Pancreas (tissue), 10 donors: ENCODE measurements at places on chromosomes 11 and 22. TPM values are rescaled to one million over a fixed set of nuclear protein-coding genes. Genes with fewer than 3 reads are reported as not detected.

GRCh38 chr22:35274154-35274871 is 17.0 kb downstream of the HMGXB4 start:
- no peak for DNase-seq

DDIAS gene
- 0.89 TPM for total RNA-seq

DNA sequence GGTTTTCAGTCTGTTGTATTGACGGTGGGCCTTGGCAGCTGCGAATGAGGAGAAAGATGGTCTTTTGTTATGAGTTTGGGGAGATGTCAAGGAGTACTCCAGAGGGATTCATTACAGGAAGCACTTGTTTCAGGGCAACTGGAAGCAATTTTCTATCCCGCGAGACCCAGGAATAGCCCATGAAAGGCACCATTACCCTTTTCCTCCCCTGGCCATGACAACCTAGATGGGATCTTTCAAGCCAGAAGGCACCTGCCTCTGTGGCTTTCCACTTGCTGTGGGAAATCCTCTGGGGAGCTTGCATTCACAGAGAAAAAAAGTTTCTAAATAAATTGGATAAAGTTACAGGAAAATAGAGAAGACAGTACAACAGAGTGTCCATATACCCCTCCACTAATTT is 2.7 kb downstream of the ZNF215 start:
- DNase-seq: no peak

DNA sequence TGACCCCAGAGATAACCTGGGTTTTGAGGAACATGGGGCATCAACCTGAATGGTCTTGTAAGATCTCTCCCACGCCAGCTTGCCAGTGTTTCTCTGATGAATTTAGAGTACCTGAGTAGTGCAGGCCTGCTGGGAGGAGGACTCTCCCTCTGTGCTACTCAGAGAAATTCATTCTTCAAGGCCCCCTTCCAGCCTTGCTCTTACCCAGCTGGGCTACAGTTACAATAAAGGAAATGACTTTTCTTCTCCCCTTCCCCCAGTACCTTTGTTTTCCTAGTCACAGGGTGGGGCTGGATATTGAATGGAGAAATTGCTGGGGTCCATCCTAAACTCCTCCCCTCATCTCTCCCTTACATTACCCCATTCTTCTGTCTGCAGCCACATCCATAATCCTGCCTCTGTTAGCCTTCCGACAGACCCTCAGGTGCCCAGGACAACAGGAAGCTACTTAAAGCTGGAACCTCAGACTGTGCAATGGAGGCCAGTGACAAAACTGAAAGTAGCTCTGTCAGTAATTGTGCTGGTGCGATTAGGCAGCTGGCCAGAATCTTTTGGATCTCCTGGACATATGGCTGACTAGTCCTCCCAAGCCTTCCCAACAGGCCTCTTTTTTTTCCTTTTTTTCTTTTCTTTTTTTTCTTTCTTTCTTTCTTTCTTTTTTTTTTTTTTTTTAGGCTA is 17.4 kb downstream of the LIMK2 start:
- DNase-seq: no peak

GRCh38 chr11:80773919-80774318 is 1333.1 kb upstream of the TENM4 start:
- no peak for DNase-seq

DNA sequence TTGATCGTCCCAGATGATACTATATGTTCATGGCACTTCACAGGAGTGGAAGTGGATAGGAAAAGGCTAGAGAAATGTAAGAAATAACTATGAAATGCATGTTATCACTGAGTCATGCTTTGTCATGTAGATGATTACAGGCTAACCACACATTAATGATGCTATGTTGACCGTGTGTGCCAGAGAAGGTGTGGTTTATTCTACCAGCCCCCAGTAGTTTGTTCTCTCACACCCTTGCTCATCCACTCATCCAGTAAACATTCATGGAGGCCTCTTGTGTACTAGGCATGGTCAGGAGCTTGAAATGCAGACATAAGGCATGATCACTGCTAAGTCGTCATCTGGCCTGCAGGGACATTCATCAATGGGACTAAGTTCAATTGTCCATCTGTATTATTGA is 153.0 kb upstream of the PITPNB start:
- DNase-seq: no peak

RAB36 gene
- total RNA-seq: 1.7 TPM

DNA sequence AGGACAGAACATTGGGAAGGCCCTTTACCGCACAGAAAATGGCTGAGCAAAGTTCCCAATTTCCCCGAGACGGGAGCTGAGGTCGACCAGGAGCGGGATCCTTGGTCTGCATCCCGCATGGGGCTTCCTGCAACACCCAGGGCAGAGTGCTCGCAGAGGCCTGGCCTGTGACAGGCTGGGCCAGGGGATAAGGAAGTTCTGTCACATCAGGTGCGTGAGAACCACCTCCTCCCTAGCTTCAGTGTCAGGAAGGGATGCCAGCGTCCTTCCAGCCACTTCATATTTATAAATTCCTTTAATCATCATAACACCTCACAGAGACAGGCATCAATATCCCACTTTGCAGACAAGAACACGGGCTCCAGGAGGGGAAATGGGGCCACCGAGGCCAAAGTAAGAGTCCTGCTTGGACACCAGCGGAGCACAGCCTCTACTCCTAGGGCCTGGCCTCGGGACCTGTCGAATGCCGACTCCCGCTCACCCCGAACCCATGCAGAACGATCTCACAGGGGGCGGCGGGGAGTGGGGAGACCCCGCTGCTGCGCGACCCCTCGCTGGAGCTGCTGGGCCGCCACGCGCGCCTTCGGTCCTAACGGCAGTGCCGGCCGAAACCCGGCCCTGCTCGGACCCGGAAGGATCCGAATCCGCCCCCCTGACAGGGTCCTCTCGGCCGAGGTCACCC is 532 bp downstream of the BET1L start:
- no peak for DNase-seq

LGR4 gene
- 58.8 TPM for total RNA-seq

GRCh38 chr11:62443390-62444235 is 24.8 kb downstream of the SCGB1A1 start:
- no peak for DNase-seq

DNA sequence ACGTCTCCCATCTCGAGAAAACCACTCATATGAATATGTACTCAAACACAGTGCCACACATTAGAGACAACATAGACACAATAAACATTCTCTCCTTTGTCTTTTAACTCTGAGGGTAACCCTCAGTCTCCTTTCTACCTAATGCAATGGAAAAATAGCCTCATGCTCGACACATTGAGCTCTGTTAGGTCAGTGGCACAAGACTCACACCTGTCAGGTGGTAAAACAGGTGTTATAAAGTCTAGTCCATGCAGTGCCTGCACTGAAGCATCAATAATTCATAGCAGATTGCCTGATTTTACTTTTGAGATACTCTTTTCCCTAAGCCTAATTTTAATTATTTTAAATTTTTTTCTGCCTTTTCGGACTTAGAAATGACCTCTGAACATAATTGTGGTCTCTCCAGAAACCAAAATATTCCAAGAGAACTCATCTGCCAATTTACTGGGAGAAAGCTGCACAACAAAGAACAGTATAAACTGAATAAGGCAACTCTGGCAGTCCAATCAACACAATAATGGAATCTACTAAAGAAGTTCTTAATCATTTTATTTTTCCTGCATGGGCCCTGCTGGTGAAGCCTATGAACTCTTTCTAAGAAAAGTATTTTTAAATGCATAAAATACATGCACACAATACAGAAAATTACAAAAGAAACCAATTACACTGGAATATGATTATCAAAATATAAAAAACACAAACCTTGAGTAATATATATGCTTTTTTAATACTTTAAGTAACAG is 9.9 kb downstream of the RDX start:
- no peak for DNase-seq

- no peak for DNase-seq
These were observed 57.4 kb upstream of the NUP160 start for GRCh38 chr11:47905358-47906059.

SLC37A2 gene
- total RNA-seq: 7.3 TPM

DNA sequence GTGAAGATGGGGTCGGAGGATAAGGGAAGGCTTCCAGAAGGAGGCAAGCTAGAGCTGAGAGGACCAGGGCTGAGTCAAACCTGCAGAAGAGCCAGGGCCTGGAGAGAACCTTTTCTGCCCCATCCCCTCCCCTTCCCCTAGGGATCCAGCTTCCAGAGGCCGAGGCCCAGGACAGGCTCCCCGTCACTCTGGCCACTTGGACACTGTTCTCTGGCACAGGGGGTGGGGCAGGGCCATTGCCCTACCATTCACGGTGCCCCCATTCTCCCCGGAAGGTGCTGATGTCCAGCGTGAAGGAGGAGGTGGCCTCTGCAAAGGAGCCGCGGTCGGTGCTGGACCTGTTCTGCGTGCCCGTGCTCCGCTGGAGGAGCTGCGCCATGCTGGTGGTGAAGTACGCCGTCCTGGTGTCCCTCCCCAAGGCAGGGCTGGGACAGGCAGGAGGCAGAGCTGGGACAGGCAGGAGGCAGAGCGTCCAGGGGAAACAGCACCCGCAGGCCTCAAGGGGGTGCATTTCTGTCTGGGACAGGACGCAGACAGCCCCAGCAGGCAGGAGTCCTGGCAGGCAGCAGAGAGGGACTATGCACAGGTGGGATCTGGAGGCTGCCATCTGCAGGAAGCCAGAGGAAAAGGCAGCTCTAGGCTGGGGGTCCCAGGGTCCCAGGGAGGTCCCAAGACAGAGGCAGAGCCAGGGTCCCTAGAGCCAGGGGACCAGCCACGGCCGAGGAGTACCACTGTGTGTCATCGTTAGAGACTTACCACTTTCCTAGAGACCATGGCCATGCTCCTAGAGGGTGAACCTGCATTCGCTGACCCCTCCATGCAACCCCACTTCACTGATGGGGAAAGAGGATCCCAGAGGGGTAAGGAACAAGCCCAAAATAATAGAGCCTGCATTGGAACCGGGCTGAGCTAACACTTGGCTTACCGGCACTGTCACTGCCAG is 25.8 kb upstream of the SLC22A12 start:
- no peak for DNase-seq

PDGFB gene
- total RNA-seq: 2.7 TPM

DNA sequence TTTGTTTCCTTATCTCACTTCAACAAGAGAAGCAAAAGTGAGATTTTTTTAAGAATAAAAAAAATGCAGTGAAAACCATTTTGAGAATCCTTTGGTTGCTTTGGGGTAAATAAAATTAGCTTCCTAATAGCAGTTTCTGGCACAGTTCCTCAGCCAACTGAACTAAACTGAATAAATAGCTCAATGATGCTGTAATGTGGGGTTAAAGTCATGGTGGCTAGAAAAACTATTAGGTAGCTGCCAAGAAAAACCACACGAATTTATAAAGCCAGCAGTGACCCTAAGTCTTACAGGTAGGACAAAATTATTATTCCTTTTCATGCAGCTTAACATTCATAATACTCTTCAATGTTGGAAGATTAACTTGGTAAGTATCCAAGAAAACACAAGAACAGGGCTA is 142.4 kb downstream of the APIP start:
- DNase-seq: no peak

PIH1D2 gene
- 1.0 TPM for total RNA-seq

GRCh38 chr11:77647654-77648305 is 10.2 kb upstream of the CLNS1A start:
- no peak for DNase-seq

RIC3 gene
- 12.2 TPM for total RNA-seq

DNA sequence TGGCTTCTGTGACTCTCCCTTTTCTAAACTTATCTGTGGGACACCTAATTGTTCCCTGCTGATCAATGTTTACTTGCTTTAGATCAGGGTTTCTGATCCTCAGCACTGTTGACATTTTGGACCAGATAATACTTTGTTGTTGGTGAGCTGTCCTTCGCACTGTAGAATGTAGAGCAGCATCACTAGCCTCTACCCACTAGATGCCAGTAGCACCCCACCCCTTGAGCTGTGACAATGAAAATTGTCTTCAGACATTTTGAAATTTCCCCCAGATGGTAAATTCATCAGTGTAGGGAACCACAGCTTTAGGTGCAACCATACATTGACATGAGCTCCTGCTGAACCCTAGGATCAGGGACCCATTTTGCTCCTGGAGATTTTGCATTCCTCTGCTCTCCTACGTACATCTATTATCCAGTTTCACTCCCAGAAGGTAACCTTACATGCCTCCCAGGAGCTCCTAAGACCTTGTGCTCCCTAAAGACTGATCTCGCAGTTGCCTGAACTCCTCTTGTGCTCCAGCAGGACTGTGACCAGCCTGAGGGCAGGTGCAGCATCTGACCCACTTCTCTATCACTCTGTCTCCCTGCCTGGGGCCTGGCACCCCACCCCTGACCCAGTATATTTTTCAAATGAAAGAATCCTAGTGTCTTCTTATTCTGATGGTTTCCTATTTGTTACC is 107.8 kb downstream of the FAR1 start:
- no peak for DNase-seq

SLC22A9 gene
- 0.12 TPM for total RNA-seq
